ENCODE measurements at places on chromosomes 16 and 17.
A peak's percentile ranks its signal among the peaks of the same experiment; 100 is the strongest.

DNA sequence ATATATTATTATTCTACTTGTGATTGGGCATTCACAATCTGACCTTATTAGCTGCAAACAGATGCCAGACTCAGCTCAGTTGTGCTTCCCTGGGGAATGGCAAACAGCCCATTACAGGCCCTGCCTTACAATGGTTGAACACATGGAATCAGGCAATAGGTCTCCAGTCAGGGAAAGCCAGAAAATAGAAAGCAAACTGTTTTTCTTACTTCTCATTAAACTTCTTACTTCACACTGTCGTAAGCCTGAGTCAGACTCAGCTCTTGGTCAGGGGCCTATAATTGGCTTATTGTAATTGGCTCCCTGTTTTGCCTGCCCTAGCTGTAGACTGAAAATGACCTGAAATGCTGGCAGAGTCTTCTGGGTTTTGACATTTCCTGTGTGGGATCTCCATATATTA is 77.0 kb upstream of the CA10 start:
- no peak for DNase-seq

DNA sequence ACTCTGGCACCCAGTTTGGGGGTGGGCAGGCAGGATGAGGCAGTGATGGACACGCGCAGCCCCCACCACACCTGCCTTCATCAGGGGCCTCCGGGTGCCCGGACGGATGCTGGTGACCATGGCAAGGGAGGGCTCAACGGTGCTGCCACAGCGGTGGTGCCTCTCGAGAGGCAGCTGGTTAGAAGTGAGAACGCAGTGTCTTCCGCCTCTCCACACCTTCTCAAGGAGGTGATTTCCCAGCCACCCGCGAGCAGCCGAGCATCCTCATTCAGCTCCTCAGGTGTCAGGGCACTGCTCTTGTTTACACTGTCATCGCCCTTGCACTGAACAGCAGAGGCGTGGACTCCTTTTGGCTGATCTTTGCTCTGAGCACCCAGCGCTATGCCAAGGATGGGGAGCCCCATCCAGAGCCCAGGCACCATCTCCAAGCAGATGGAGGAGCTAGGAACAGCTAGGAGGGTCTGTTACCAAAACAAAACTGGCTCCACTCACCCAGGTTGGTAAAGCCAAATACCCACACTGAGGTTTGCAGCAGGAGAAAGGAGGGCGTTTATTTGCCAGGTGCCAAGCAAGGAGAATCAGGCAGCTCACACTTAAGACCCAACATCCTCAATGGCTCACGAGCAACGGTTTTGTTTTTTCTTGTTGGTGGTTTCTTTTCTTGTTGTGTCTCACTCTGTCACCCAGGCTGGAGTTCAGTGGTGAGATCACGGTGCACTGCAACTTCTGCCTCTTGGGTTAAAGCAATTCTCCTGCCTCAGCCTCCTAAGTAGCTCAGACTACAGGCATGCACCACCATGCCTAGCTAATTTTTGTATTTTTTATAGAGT is 174.3 kb upstream of the TNRC6C start:
- peak; percentile 38 for DNase-seq

- no peak for DNase-seq
These were observed 6.8 kb downstream of the ATXN1L start for GRCh38 chr16:71852561-71852960.

DNA sequence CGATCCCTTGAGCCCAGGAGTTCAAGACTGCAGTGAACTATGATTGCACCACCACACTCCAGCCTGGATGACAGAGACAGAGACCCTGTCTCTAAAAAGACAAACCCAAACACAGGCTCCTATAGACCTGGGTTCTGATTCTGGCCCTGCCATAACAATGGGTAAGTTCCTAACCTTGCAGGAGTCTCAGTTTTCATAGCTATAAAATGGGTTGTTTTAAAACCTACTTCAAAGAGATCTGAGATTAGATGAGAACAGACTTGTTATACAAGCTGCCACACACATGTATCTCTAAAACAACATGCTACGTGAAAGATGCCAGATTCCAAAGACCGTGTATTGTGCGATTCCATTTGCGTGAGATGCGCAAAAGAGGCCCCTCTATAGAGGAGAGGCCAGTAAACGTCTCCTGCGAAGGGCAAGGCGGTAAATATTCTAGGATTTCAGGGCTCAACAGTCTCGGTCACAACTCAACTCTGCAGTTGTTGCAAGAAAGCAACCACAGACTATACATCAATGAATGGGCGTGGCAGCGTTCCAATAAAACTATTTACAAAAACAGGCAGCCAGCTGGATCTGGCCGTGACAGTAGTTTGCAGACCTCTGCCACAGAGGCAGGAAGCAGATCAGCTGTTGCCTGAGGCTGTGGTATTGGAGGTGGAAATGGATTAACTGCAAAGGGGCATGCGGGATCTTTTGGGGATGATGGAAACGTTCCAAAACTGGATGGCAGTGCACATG is 5.9 kb downstream of the CORO7 start:
- DNase-seq, result no peak

DNA sequence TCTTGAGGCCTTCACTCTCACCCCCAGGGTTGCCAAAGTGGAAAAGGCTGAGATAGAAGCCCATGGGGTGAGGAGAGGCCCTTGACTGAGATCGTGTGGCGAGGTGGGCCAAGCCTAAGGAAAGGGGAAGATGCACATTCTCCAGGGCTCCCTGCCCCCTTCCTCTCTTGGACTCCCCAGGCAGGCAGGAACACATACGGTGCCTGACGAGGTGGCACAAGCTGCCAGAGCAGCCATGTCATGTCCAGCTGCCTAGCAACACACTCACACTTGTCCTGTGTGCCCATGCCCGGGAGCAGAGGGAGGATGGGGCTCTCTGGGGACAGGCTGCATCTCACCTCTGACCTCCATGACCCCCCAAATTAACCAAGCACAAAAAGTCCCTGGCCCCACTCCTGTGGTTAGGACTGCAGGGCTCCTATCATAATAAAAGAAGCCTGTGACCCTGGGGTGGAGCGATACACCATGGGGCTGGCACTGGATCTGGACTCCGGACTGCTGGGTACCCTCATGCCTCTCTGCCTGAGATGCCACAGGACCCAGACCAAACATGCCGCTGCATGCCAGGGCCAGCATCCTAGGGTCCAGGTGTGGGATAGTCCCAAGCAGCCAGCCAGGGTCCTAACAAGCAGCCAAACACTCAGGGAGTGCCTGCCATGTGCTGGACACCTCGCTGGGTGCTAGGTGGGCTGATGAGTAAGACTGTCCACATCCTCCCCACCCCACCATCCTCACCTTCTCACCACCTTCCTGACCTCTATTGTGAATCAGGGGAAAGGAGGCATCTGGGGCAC is 2.6 kb downstream of the GIT1 start:
- DNase-seq, result no peak

- DNase-seq, result no peak
These were observed 93.1 kb downstream of the RTN4RL1 start for GRCh38 chr17:1931844-1932579.

DNA sequence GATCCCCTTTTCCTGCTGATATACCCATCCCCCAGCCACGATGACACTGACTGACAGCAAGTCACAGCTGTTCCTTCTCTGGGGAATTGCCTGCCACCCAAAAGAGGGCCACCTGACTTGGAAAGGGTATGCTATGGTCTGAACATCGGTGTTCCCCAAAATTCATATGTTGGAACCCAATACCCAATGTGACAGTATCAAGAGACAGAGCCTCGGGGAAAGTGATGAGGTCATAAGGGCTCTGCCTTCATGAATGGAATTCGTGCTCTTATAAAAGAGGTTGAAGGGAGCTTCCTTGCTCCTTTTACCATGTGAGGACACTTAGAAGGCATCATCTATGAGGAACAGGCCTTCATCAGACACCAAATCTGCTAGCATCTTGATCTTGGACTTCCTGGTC is 7.6 kb upstream of the MARVELD3 start:
- no peak for DNase-seq

DNA sequence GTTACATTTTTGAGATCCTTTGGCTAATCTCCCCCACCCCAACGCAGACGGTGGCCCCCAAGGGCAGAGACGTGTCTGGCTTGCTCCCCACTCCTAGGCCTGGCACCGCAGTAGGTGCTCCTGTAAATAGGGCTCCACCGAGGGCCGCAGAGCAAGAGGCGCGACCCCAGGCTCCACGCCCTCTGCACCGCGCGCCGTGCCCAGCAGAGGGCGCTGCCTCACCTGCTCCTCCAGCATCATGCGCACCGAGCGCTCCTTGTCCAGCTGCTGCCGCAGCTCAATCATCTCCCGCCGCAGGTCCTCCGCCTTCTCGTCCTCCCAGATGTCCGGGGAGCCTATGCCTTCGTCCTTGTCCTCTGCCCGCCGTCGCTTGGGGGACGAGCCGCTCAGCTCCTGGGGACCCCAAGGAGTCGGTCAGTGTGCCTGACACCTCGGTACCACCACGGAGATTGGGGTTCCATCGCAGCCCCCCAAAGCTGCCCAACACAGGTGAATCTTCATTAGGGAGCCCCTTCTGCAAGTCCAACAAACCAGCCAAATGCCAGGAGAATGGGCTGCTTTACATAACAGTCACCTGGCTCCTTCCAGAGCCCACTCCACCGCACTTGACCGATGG is 11.2 kb downstream of the TFAP4 start:
- DNase-seq, result peak; percentile 20

GRCh38 chr17:46720408-46720807 is 98.1 kb downstream of the WNT3 start:
- DNase-seq, result no peak

DNA sequence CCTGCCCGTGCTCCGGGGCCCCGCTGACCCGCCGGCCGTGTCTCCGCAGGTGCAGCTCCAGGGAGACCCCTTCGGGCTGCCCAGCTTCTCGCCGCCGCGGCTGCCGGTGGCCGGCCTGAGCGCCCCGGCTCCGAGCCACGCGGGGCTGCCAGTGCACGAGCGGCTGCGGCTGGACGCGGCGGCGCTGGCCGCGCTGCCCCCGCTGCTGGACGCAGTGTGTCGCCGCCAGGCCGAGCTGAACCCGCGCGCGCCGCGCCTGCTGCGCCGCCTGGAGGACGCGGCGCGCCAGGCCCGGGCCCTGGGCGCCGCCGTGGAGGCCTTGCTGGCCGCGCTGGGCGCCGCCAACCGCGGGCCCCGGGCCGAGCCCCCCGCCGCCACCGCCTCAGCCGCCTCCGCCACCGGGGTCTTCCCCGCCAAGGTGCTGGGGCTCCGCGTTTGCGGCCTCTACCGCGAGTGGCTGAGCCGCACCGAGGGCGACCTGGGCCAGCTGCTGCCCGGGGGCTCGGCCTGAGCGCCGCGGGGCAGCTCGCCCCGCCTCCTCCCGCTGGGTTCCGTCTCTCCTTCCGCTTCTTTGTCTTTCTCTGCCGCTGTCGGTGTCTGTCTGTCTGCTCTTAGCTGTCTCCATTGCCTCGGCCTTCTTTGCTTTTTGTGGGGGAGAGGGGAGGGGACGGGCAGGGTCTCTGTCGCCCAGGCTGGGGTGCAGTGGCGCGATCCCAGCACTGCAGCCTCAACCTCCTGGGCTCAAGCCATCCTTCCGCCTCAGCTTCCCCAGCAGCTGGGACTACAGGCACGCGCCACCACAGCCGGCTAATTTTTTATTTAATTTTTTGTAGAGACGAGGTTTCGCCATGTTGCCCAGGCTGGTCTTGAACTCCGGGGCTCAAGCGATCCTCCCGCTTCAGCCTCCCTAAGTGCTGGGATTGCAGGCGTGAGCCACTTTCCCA is 5.9 kb downstream of the CTF1 start:
- peak; percentile 58 for DNase-seq

DNA sequence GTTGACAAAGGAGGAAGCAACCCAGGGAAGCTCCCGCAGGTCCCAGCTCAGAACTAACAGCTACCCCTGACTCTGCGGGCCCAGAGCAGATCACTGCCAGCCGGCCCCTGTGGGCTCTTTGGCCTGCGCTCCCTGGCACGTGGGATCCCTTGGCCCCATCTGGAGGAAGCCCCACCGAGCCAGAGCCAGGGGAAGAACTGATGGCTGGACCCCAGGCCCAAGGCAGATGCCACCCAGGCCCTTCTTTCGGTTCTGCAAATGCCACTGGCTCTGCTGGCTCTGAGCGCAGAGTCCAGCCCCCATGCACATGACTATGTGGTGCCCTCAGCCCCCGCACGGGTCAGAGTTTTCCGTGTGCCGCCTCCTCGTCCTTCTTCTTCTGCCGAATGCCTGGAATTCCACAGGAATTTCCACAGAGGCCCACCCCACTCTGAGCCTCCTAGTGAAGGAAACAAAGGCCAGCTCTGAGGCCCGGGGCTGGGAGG is 35.8 kb upstream of the SNN start:
- no peak for DNase-seq

DNA sequence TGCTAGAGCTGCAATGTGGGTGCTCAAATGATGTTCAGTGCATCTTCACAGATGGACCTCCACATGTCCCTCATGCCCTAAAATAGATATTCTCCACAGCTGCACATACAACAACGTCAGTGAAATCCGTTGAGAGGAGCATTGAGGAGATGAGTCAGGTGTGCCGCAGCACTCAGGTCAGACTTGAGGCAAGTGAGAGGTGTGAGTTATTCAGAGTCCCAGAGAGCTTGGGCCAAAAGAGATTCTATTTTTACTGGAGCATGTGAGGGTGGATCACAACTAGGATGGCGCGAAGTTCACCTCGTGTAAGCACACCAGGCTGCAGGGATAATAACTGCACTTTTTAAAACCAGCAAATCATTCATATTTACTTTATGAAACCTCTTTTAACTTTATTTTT is 645.3 kb downstream of the MAF start:
- no peak for DNase-seq

DNA sequence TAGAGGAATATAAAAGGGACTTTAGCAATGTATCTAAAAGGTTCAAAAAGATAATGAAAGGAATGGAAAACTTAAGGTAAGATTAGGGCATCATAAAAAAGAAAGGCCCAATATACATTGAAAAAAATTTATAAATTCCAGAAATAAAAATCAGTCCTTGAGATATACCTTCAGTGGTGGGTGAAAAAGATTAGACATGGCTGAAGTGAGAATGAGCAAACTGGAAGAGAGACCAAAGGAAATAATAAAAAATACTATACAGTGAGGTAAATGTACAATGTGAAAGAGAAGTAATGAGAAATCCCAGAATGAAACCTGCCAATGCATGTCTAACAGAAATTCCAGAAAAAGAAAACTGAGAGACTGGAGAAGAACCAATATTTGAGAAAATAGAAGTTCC is 42.9 kb upstream of the PMFBP1 start:
- DNase-seq, result no peak

DNA sequence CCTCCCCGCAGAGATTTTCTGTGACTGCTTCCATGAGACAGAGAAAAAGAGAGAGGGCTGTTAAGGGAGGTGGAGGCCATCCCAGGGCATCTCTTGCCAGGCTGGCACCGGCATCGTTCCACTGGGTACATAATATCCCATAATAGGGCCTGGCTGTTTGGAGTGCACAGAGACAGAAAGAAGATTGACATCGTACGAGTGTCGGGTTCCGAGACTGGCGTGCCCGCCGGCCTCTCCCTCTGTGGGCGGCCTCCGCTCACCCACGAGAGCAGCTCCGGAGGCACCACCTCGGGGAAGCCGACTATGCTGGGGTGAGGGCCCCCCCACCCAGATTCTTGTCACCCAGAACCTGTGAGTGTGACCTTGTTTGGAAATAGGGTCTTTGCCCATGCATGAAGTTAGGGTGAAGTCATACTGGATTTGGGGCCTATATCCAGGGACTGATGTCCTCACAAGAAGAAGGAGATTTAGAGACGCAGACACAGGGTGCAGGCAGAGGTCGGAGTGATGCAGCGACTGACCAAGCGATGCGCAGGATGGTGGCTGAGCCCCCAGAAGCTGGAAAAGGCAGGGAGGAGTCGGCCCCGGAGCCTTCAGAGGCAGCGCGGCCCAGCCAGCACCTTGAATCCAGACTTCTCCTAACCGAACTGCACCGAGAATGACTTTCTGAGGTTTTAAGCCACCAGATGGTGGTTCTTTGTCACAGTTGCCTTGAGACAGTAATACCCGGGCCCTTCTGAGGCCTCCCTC is 101.8 kb upstream of the CIBAR2 start:
- DNase-seq, result no peak

GRCh38 chr17:2179615-2180295 is 123.8 kb downstream of the SMG6 start:
- DNase-seq, result no peak

All from stimulated activated naive CD4-positive, alpha-beta T cell (primary cell).